Natural killer cell treated with Interleukin-12 subunit alpha and Interleukin-12 subunit beta and Interleukin-15 and Interleukin-18, amount 100 ng/mL, for 72 hours (primary cell): ENCODE measurements at places on chromosomes 6 and 20. TPM values are rescaled to one million over a fixed set of nuclear protein-coding genes. Genes with fewer than 3 reads are reported as not detected.

GRCh38 chr6:71289039-71289801 lies 609 bp downstream of the OGFRL1 start:
- DNase-seq: no peak

DNA sequence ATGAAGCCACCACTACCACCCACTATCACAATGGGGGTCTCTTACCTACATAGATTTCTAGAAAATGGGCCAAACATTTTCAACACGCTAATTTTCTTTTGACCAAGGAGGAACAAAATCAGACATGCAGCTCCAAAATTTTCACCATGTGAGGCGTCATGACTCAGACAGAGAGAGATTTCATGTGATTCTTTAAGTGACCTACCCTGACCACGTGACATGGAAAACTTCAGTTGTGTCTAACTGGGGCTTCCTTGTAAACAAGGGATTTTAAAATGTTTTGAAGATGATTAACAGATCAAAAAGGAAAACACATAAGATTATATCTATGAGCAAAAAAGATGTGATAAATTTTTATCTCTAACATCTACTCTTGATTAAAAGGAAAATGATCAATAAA lies 199.2 kb downstream of the TBXT start:
- no peak for DNase-seq

DNA sequence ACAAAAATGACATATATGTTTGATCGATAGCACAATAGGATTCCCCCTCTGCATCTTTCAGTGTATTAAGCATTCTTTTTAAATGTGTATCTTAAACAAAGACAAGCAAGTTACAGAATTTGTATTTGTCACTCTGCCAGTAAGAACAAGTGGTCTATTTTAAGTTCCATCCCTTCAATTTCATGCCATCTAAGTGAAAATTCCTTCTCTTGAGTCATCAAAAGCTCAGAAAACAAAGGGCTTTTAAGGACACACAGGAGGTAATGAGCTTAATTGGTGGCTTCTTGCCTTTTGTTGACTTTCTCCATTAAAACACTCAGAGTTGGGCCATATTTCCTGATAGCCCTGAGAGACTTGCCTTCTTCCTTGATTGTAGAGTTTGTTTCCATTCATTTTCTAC lies 547.8 kb downstream of the TENT5A start:
- no peak for DNase-seq

DNA sequence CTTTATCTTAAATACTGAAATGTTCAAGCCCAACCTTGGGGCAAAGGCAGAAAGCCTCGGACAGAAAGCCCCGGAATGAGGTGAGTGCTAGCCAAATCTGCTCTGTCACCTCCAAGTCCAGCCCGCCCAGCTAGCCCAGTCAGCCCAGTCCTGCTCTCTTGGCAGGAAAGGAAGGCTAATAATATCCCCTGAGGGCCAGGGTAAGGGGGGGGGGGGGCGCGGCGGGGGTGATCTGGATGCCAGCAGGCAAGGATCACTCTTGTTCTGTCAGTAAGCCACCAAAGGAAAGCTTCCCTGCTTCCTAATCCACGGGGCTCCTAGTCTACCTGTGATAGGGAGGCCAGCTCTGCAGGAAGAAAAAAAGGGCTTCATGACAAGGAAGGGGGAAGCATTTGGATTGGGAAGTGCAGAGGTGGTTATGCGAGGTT lies 1.1 kb downstream of the NDRG3 start:
- DNase-seq: no peak

GRCh38 chr20:21105429-21106170 lies 558 bp downstream of the LINC00237 start:
- no peak for DNase-seq

RNASET2 gene
- 18.1 TPM for total RNA-seq

ADGRB3 gene
- not detected for total RNA-seq

BEND6 gene
- not detected for total RNA-seq

PGC gene
- not detected for total RNA-seq

MAP7 gene
- total RNA-seq: 0.83 TPM
